Erythroblast (primary cell): ENCODE measurements at places on chromosomes 2 and 18.

GRCh38 chr2:69292256-69292655 lies 94.8 kb downstream of the GFPT1 start:
- no peak for DNase-seq

DNA sequence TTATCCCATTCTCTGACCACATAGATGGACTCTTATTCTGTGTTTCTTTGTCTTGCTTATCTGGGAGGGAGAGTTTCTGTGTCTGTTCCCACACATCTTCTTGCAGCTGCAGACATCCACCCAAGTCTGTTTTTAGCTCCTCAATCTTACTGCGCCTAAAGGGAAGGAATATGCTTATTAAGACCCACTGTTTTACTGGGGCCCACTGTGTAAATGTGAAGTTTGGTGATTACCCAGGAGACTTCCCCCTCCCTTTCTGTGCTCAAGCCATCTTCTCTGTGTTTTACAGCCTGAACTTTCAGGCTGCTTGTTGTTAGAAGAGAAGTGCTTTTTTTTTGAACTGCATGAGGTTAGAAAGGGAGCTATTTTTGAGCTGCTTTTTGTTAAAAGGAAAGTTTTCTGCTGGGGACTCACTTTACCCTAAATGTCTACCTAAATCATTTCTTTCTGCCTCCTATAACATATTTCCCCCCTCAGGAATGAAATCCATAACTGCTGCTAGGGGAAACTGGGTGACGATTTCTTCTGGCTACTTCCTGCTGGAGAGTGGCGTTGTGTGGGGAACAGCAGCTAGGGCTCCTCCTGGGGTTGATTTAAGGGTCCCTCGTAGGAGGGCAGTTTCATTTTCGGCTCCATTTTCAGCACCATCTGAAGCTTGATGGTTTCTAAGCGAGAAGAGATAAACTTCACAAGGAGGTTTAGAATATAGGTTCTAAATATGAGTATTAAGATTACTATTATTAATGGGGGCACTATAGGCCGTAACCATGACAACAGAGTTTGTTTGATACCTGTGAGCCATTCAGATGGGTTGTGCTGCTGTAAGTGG lies 39.5 kb upstream of the GMCL1 start:
- no peak for DNase-seq

GRCh38 chr2:179824961-179825360 lies 36.5 kb downstream of the ZNF385B start:
- no peak for DNase-seq

DNA sequence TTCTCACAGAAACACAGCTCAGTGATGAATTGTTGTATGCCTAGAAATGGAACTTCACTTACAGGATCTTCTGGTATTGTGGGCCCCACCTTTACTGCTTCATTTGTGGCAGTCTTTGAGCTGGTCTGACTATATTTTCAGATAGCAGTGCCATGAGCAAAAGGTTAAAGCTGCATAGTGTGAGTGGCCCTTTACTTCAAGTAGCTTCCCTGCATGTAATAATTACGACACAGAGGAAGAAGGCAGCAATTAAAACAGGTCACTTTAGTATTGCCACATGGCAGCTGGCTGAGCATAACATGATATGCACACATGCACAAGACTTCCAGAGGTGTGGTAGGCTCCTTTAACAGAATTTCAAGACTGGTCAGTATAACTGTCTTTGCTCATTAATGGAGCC lies 426.3 kb upstream of the ZEB2 start:
- DNase-seq: no peak

DNA sequence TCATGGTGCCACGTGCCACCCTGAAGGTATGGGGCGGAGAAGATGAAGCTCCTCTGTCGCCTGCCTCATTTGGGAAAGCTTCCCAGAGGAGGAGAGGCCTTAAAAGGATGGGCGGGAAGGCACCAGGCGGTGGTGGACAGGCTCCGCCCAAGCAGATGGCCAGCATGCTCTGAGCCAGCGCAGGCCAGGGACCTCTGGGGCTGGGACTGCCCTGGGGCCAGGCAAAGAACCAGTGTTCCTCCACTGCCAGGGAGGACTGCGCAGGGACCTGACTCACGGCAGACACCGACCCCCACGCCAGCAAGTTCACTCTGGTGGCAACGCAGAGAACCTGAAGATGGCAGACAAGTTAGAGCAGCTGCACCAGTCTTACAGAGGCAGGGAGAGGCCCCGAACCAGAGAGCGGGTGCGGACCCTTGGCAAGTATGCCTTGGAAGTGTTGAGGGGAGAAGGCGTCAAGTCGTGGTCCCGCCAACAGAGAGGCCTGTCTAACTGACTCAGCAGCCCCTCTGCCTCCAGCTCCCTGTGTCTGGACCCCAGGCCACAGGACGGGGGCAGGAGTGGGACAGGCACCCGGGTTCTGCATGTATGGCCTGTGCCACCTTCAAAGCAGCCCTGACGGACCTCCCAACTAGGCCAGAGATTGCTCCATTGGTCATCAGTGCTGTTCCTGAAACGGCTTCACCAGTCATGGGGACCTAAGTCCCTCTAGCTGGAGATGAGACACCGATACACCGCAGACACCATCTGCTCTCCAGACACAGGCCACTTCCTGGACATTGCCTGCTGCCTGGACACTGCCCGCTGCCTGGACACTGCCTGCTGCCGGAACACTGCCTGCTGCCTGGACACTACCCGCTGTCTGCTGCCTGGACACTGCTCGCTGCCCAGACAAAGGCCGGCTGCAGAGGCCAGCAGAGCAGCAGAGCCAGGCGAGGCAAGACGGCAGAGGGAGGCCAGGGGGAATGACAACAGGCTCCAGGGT lies 124.7 kb downstream of the HDAC4 start:
- DNase-seq: no peak

GRCh38 chr2:168426861-168427260 lies 29.2 kb upstream of the CERS6 start:
- DNase-seq: no peak

DNA sequence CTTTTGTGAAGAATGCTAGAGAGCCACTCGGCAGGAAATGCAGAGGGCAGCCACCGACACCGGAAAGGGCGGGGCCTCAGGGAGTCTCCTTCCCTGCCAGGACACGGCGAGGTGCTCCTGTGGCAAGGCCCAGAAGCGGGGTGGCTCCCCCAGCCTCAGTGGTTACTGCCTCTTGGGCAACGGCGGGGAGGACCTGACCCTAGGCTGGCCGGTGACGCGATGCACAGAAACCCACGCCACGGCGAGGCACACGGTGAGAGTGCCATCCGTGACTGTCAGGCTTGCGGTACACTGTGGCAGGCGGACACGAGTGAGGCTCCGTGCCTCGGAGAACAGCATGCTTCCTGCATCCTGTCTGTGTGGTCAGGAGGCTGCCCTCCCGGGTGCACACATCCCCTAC lies 47.8 kb downstream of the ZAP70 start:
- DNase-seq: no peak

GRCh38 chr2:194709840-194710239 lies 947.2 kb upstream of the SLC39A10 start:
- DNase-seq: no peak

DNA sequence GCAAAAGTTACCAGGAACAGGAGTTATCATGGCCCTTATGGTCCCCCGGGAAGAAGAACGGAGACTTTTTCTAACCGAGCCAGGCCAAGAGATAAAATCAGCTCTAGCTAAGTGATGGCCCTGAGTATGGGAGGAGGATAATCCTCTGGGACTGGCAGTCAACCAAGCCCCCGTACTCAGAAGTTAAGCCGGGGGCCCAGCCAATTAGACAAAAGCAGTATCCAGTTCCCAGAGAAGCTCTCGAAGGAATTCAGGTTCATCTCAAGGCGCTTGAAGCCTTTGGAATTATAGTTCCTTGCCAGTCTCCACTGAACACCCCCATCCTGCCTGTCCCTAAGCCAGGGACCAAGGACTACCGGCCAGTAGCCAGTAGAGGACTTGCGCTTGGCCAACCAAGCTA lies 365.3 kb upstream of the TCF4 start:
- no peak for DNase-seq

DNA sequence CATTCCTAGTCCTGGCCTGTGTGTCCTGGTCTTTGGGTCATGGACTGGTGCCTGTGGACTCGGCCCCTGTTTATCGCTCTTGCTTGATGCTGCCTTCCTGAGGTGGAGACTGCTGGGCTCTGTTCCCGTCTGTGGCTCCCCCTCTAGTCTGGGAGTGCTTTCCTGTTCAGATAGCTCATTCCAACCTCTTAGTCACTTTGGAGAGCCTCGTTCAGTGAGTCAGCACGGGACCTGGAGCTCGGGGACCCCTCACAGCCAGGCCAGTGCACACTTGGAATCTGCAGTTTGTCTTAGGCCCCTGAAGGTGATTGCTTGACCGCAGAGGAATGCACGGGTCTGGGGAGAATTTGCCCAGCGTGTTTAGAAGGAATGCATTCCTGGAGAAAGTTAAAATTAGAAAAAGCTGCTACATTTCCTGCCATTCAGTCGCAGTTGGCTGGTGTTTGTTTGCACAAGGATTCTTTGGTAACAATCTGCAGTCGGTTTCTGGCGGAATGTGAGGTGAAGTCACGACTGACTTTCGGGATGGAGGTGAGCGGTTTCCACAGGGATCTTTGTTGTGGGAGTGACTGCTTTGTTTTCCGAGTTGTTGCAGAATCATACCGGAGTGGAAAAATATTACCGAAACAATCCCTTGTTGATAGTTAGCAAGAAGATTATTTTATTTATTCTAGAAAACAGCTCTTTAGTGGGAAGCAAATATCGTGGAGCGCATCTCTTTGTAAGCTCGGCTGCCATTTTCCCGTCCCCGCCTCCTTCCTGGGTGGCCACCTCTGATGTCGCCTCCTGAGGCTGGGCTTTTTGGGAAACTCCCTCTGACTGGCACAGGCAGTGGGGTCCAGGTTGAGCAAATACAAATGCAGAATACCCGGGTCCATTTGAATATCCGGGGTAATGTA lies 29.6 kb downstream of the SH3BP4 start:
- no peak for DNase-seq

DNA sequence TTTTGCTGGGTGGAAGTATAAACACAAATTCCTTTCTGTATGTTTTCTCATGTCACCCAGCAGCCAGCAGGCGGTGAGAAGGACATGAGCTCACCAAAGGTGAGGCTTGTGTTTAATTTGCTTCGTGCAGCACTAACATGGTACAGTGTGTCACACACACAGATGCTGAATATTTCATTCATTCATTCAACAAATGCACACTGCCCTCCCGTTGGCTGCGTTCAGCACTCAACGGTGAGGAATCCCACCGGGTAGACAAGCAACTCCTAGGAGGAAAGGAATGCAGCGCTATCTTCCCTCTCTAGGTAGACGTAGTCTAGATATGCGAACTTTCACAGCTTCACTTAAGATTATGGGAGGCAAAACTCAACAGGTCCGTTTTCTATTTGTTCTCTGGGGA lies 85.1 kb downstream of the LONRF2 start:
- no peak for DNase-seq

DNA sequence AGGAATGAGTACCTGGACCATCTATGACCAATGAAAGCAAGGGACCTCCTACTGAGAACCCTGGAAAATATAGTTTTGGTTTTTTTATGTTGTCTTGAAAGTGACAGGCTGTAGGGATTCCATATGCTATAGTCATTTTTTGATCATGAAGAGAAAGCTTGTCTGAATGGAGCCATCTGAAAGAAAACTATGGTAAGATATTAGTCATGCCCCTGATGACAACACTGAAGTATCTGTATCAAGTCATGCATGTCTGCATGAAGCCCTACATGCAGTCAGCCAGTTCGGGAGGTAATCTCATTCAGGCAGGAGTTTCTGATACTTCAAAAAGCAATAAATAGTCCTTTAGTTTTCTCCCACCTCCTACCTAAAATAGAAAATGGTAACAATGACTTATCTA lies 1042.0 kb downstream of the DPP10 start:
- no peak for DNase-seq

- DNase-seq: no peak
These were observed 178.6 kb downstream of the SEPTIN10 start for GRCh38 chr2:109435066-109435690.

DNA sequence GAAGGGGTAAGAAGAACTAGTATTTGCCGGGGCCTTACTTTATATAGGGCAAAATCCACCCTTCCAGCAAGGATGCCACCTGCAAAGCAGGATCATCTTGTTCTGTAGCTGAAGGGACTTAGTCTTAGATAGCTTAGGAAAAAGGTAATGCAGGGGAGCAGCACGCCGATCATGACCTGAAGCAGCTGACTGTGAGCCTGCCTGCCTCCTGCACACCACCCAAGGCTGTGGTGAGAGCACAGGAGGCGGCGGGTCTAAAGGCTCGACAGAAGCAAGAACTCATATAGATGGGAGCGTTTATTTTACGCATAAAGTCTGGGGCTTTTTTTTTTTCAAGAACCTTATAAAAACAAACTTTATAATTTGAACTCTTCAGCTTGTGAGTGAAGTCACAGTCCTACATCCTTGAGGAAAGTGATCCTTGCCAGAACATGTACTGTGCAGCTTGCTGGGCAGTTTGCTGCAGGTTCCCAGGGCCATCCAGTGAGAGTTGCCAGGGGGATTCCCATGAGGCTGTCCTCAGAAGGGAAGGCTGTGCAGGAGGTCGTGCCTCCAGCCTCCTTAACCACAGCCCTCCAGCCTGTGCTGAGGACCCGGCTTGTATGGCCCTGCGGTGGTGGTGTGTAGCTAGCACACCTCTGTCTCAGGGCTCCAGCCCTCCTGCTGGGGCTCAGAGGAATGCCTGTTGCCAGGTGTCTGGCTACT lies 92.1 kb downstream of the RNF144A start:
- DNase-seq: no peak

DNA sequence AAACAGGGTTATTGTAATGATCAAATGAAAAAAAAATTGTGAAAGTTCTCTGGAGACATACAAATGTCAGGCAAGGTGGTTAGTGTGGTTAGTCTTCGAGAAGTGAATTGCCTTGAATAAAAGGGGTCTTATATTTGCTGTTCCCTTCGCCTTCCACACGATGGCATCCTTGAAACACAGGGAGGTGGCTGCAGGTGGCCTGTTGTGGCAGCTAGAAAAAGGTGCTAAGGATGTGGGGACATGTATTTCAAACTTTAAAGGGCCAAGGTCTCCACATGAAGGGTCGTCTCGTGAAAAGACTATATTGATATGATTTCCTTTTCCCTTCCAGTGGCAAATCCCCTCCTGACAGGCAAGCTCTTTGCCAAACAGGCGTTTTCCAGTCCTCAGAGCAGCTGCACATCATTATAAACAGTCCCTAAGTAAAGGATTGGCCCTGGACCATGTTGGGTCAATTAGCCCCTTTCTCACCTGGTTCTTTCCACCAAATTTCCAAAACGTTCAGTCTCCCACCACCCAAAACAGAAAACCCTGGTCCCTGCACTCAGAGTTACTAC lies 68.5 kb downstream of the COPS8 start:
- peak; percentile 36 for DNase-seq

DNA sequence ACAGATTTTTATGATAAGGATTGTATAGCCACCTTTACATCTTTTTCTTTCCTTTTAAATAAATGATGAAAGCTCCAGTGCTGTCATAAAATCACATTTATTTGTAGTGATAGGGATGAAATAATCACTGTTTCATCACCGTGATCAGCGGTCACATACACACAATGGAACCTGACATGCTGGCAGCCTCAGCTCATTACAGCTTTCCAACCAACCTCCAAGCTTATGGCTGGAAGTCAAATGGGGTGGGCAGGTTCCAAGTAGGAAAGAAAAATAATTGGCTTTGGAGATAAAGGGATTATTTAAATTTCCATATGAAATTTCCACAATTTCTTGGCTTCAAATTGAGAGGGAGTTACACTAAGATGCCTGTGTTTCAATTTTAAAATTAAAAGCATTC lies 251.3 kb downstream of the PLCL1 start:
- DNase-seq: no peak

- DNase-seq: no peak
These were observed 32.1 kb downstream of the CRYGD start for GRCh38 chr2:208092093-208092832.

GRCh38 chr2:81523344-81523743 lies 1218.8 kb upstream of the LRRTM1 start:
- DNase-seq: no peak
